Cortex of kidney (tissue), 1 donor: ENCODE measurements at places on chromosomes 4 and X.

- no peak for DNase-seq
These were observed 134.6 kb downstream of the KDM6A start for GRCh38 chrX:45007598-45007997.

DNA sequence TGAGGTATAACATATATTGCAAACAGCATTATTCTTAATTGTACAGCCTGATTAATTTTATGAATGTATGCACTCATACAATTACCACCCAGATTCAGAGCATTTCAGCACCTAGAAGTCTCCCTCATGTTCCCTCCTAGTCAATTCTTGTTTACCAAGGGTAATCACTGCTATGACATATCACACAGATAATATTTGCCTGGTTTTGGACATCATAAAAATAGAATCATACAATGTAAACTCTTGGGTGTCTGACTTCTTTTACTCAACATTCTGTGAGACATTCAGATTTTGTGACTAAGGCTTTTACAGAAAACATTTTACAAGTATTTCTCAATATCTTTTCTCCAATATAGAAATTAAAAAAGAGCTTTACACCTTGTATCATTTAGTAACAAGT is 66.9 kb downstream of the PTPN13 start:
- no peak for DNase-seq

- DNase-seq = no peak
These were observed 375.6 kb downstream of the FBXW7 start for GRCh38 chr4:152160225-152160800.

GRCh38 chrX:20325786-20326388 is 59.2 kb upstream of the RPS6KA3 start:
- no peak for DNase-seq

DNA sequence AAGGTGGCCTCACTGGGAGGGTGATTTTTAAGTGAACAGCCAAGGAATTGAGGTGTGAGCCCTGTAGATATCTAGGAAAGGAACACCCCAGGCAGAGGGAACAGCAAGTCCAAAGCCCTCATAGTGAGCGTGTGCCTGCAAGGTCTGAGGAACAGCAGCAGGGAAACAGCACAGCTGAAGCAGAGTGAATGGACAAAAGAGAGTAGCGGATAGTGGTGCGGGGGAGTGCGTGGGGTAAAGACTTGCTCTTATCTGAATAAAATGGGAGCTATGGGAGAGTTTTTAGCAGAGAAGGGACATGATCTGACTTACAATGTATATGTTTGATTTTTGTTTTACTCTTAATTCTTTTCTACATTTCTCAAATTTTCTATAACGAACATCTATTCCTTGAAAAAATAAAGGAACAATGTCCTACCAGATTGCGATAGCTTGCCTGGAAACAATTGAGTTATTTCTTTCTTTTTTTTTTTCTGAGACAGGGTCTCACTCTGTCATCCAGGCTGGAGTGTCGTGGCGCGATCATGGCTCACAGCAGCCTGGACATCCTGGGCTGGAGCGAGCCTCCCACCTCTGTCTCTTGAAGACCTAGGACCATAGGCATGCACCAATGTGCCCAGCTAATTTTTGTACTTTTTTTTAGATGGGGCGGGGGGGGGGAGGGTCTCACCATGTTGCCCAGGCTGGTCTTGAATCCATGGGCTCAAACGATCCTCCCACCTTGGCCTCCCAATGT is 19.5 kb upstream of the HADH start:
- DNase-seq = no peak

GRCh38 chr4:37365888-37366287 is 121.3 kb downstream of the NWD2 start:
- DNase-seq = no peak
